ENCODE measurements at places on chromosomes 13 and 19. TPM values are rescaled to one million over a fixed set of nuclear protein-coding genes. Genes with fewer than 3 reads are reported as not detected.
A peak's percentile ranks its signal among the peaks of the same experiment; 100 is the strongest.

The PABPC3 gene
- total RNA-seq, result not detected

The COQ8B gene
- 29.8 TPM for total RNA-seq

The CYP4F12 gene
- not detected for total RNA-seq

The FFAR2 gene
- total RNA-seq, result not detected

The PLPPR3 gene
- not detected for total RNA-seq

DNA sequence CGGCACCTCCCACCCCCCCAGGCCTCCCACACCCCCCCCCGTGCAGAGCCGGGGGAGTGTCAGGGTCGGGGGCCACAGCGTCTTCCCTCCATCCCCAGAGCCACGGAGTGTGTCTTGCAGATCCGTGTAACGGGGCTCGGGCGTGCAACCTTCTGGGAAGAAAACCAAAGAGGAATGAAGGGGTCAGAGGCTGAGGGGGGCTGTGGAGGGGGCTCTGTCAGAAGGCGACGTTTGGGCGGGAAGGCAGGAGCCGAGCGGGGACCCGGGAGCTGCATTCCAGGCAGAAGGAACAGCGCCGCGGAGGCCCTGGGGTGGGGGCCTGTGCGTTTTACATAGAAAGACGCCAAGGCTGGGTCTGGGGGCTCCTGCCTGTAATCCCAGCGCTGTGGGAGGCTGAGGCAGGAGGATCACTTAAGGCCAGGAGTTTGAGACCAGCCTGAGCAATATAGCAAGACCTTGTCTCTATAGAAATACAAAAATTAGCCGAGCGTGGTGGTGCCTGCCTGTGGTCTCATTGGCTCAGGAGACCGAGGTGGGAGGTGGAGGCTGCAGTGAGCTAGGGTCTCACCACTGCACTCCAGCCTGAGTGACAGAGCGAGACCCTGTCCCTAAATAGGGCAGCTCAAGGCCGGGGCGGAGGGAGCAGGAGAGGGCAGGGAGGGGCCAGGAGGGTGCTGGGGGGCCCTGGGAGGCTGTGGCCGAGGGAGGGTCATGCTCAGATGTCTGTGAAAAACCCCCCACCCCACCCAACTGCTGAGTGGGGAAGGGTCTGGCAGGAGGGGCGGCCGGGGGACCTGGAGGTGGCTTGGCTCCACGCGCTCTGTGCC lies 27.8 kb downstream of the ARID3A start:
- no peak overlapping the region for H3K4me3 ChIP-seq
- no peak for DNase-seq
- H3K27me3 ChIP-seq, result no peaks in the 10 kb centered on the region

GRCh38 chr19:3775374-3775711 lies 3.3 kb upstream of the RAX2 start:
- no peaks in the 10 kb centered on the region for H3K36me3 ChIP-seq
- no peaks in the 10 kb centered on the region for H3K27me3 ChIP-seq
- no peak overlapping the region for H3K4me3 ChIP-seq
- H3K27ac ChIP-seq, result no peak overlapping the region
- no peak for DNase-seq

DNA sequence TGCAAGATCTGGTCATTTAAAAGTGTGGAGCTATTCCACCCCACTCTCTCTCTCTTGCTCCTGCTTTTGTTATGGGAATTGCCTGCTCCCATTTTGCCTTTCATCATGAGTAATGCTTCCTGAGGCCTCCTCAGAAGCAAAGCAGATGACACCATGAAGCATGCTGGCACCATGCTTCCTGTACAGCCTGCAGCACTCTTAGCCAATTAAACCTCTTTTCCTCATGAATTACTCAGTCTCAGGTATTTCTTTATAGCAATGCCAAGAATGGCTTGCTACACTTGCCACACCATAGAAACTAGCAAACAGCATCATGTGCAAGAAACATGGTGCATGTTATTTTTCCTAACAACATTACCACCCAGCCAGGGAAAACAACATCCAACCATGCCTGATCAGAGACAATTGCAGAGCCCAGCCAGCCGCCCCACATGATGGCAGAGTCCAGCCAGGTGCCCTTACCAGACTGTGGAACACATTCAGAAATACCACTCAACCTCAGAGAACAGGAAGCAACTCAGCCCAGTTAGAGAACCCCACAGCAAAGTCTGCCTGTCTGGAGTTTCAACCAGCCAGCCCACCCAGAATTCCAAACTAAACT lies 36.9 kb downstream of the SYDE1 start:
- H3K4me1 ChIP-seq, result no peaks in the 10 kb centered on the region
- no peak overlapping the region for H3K4me3 ChIP-seq
- no peaks in the 10 kb centered on the region for H3K27me3 ChIP-seq
- no peaks in the 10 kb centered on the region for H3K36me3 ChIP-seq
- no peak for DNase-seq

DNA sequence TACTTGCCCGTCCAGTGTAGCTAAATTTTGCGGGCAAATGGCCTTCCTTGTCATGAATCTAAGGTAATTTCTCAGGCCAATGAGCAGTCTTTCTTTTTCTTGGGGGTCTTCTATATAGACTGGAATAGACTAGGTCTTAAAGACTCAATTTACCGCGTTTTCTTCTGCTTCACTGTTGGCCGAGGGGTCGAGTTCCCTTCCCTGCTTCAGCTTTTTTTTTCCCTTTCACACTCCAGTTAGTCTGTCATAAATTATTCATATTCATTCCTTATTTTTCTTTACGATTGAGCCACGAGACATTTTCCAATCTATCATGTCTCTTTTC lies 276 bp downstream of the ALG11 start:
- peak overlapping the region; percentile 95 for H3K4me3 ChIP-seq
- H3K4me1 ChIP-seq, result peaks cover 15% of the 10 kb centered on the region
- peak overlapping the region; percentile 48 for H3K27ac ChIP-seq
- DNase-seq, result no peak
- H3K36me3 ChIP-seq, result no peaks in the 10 kb centered on the region

DNA sequence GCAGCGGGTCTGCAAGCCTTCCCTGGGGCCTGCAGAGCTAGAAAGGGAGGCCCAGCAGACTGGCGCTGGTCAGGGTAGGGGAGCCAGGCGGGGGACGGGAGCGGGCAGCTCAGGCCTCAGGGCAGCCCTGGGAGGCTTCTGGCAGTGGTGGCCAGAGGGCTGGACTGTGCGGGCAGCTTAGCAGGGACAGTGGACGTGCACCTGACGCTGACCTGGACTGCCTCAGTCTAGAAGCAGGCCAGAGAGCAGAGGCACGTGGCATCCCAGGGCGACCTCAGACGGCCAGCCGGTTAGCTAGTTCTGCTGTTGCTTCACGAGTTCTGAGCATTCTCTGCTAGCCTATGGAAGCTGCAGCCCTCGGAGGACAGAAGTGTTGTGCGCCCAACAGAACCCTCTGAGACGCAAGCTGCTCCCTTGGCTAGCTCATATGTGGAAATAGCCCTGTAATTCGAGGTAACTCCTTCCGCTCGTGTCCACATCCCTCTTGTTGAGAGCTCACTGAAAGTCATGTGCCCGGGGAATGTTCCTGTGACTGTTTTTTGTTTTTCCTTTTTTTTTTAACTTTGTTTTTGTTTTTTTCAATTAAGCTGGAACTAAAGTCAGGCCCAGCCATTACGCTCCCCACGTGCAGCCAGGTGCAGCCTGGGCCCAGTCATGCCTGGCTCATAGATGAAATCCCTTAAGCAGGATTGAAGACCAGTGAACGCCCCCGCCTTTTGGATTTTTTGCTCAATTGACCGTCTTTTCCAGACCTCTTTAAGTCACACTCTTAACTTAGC lies 1.9 kb upstream of the FAM174C start:
- H3K4me1 ChIP-seq, result peaks cover 71% of the 10 kb centered on the region
- H3K36me3 ChIP-seq, result peaks cover 18% of the 10 kb centered on the region
- peak overlapping the region; percentile 100 for H3K27ac ChIP-seq
- H3K4me3 ChIP-seq, result no peak overlapping the region

- H3K27me3 ChIP-seq, result no peaks in the 10 kb centered on the region
- peak overlapping the region; percentile 97 for H3K27ac ChIP-seq
- peak; percentile 99 for DNase-seq
- peak overlapping the region; percentile 1 for H3K4me3 ChIP-seq
- peaks cover 79% of the 10 kb centered on the region for H3K4me1 ChIP-seq
- H3K36me3 ChIP-seq, result no peaks in the 10 kb centered on the region
Measured at GRCh38 chr19:45882652-45883585, 3.0 kb downstream of the IRF2BP1 start.

- H3K27me3 ChIP-seq, result no peaks in the 10 kb centered on the region
- no peaks in the 10 kb centered on the region for H3K36me3 ChIP-seq
- H3K4me1 ChIP-seq, result no peaks in the 10 kb centered on the region
- DNase-seq, result no peak
- H3K27ac ChIP-seq, result no peak overlapping the region
Measured at GRCh38 chr13:113466383-113466782, 13.1 kb upstream of the ADPRHL1 start.

GRCh38 chr19:6596621-6597020 lies 5.7 kb upstream of the CD70 start:
- no peaks in the 10 kb centered on the region for H3K4me1 ChIP-seq
- no peaks in the 10 kb centered on the region for H3K27me3 ChIP-seq
- H3K27ac ChIP-seq, result no peak overlapping the region
- no peak for DNase-seq
- H3K36me3 ChIP-seq, result no peaks in the 10 kb centered on the region

DNA sequence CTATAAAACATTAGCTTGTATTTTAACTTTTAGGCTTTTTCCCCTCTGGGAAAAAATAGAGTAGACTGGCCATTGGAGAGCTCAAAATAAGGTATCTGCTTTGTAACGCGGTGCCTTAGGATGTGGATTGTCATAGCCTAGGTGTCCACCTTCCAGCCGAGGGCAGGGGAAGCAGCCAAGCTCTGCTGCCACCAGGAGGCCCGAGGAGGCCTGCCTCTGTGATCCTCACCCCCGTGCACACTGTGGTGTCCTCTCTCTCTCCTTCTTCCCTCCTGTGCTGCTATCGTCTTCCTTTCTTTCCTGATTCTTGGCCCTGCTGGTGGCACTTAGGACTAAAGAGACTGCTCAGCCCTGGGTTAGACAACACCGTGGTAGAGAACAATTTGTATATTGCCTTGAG lies 11.3 kb downstream of the HNRNPM start:
- peaks cover 3% of the 10 kb centered on the region for H3K36me3 ChIP-seq
- H3K27me3 ChIP-seq, result no peaks in the 10 kb centered on the region
- no peak overlapping the region for H3K4me3 ChIP-seq
- no peak overlapping the region for H3K27ac ChIP-seq
- H3K4me1 ChIP-seq, result peaks cover 89% of the 10 kb centered on the region
- DNase-seq, result no peak

DNA sequence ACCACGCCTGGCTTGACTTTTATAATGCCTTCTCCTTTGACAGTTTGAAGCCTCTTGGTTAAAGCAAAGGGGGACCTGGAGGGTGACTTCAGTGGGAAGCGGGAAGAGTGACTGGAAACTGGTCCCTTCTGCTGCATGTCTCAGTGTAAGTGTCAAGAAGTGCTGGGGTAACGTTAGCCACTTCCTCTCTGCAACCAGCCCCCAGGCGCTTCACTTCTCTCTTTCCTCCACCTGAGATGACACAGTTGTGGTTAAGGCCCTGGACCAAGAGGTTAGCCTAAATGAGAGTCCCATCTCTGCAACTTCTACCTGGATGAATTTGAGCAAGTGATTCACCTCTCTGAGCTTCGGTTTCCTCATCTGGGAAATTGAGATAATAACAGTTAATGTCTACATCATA lies 16.3 kb downstream of the LEUTX start:
- no peaks in the 10 kb centered on the region for H3K36me3 ChIP-seq
- no peak overlapping the region for H3K4me3 ChIP-seq
- no peak for DNase-seq

GRCh38 chr13:52980695-52981094 lies 47.9 kb upstream of the OLFM4 start:
- H3K4me3 ChIP-seq, result no peak overlapping the region
- no peak for DNase-seq
- H3K27ac ChIP-seq, result no peak overlapping the region

- no peaks in the 10 kb centered on the region for H3K36me3 ChIP-seq
- H3K4me3 ChIP-seq, result no peak overlapping the region
- H3K4me1 ChIP-seq, result no peaks in the 10 kb centered on the region
- no peak for DNase-seq
- H3K27me3 ChIP-seq, result no peaks in the 10 kb centered on the region
Measured at GRCh38 chr13:103772576-103772975, 706.4 kb upstream of the SLC10A2 start.

GRCh38 chr19:40768869-40769268 lies 6.5 kb upstream of the MIA start:
- H3K4me3 ChIP-seq, result no peak overlapping the region
- peaks cover 19% of the 10 kb centered on the region for H3K36me3 ChIP-seq
- no peaks in the 10 kb centered on the region for H3K4me1 ChIP-seq
- H3K27ac ChIP-seq, result no peak overlapping the region

- H3K4me1 ChIP-seq, result peaks cover 11% of the 10 kb centered on the region
- no peaks in the 10 kb centered on the region for H3K36me3 ChIP-seq
- H3K27ac ChIP-seq, result no peak overlapping the region
- DNase-seq, result no peak
- H3K4me3 ChIP-seq, result no peak overlapping the region
Measured at GRCh38 chr13:29855784-29856183, 5.4 kb upstream of the UBL3 start.

GRCh38 chr13:34335014-34336007 lies 517.4 kb downstream of the RFC3 start:
- H3K4me3 ChIP-seq, result no peak overlapping the region
- no peak overlapping the region for H3K27ac ChIP-seq
- no peaks in the 10 kb centered on the region for H3K4me1 ChIP-seq
- H3K36me3 ChIP-seq, result no peaks in the 10 kb centered on the region

GRCh38 chr19:10669246-10669645 lies 15.1 kb downstream of the ILF3 start:
- H3K4me3 ChIP-seq, result no peak overlapping the region
- peaks cover 6% of the 10 kb centered on the region for H3K4me1 ChIP-seq
- DNase-seq, result no peak
- H3K36me3 ChIP-seq, result peaks cover 16% of the 10 kb centered on the region
- H3K27me3 ChIP-seq, result no peaks in the 10 kb centered on the region

DNA sequence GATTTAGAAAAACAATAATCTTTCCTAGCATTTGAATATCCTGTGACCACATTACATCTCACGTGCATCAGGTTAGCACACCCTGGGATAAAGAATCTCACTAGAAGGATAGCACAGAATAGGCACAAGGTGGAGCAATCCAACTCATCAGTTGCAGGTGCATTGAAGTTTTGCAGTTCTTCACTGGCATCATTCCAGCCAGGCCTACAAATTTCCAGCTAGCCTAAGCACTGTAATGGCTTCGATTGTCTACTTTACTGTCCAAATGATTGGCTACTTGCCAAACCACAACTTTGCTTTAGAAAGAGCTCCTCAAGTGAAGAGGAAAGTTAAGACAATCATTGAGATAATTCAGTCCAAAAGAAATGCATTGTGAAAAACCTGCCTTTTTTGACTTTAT lies 89.5 kb downstream of the SPRY2 start:
- H3K27ac ChIP-seq, result no peak overlapping the region
- H3K4me1 ChIP-seq, result no peaks in the 10 kb centered on the region
- no peak overlapping the region for H3K4me3 ChIP-seq
